ENCODE measurements at places on chromosomes 3 and 15.

DNA sequence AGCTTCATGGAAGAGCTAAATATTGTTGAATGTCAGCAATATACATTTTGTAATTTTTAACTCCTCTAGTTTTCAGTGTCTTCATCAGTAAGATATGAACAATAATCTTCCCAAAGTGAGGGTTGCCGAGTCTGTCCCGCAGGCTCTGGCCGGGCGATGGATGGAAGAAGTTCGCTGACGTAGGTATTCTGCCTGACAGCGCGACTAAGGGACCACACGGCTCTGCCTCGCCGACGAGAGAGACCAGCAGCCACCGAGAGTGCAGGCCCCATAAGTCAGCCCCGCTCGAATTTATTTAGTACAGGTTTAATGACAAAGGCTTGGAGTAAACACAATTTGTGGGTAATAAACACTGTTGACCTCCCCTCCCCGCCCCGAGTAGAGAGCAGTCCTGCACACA lies 427.4 kb upstream of the NECTIN3 start:
- DNase-seq: no peak

DNA sequence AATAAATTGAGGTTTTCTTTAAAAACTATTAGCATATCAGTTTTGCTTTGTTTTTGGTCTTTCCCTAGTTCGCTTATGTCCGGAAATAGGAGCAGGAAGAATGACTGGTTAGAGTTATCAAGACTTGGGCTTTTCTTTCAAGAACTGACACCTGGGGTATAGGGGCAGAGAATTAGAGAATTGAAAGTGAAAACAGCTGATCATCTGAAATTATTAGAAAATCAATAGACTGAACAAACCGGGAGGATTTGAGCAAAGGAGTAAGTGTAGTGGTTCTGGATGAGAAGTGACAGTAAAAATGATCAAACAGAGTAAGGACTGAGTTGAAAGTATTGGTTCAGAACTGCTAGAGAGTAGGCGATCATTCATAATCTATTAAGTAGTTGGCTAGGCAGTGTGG lies 6.0 kb downstream of the MINDY2 start:
- no peak for DNase-seq

DNA sequence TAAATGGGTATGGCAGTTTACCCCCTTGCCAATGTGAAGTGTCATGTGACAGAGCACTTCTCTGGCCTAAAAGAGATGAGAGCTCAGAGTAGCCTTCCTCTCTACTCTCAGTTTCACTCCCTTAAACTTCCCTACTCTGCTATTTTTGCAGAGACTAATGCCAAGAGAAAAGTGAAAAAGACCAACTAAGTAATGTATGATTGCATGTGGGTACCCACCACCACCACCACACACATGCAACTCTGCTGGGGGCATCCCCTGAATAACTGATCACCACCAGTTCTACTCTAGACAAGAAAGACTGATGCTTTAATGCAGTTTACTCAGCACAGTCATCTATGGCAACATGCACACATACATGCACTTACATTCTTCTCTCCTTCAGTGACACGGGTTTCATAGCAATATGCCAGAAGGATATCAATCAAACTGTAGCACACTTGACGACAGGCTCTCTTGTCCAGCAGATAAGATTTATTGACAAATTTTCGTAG lies 31.3 kb downstream of the SHQ1 start:
- DNase-seq: no peak

- DNase-seq: no peak
Measured at GRCh38 chr3:62496503-62496902, 123.2 kb upstream of the FEZF2 start.

GRCh38 chr3:126450744-126451143 lies 24.9 kb downstream of the ZXDC start:
- no peak for DNase-seq

DNA sequence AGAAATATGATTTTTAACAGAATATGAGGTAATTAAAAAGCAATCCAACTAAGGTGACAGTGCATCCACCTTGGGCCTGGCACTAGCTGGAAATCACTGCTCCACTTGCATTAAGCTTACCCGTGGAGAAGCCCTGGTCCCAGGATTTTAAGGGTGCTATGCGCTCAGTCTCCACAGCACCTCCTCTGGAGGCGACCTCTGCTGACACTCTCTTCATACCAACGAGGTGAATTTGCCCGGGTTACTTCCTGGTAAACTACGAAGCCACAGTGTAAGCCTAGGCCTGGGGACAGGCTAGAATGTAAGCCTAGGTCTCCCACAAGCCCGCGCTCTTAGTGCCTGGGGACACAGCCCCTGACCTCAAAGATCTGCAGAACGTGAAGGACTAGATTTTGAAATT lies 793 bp downstream of the APOD start:
- peak; percentile 54 for DNase-seq

DNA sequence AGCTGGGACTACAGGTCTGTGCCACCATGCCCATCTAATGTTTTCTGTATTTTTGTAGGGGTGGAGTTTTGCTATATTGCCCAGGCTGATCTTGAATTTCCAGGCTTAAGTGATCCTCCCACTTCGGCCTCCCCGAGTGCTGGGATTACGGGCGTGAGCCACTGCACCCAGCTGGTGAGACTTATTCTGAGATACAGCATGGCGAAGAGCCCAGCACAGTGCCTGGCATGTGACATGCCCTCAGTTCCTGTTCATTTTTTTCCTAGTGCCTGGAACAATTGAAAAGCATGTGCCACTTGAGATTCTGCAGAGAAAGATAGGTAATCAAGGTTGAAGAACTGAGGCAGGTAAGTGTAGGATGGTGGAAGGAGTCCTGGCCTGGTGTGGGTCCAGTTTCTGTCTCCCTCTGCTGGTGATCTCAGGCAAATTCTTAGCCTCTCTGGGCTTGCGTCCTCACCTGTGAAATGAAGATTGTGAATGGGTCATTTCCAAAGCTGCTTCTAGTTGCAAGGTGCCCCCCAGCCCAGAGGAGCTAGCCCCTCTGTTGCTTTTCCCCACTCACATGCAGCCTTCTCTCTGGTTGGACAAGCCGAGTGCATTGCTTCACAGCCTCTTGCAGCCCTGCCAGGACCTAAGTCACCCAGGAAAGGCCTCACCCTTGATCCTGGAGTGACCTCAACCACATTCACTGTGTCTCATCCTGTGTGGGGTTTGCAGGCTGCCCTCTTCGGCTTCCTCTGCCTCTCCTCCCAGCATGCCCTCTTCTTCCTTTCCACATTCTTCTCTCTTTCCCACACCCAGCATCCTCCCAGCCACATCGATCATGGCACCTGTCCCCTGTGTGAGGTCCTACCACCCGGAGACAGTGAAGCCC lies 4.3 kb upstream of the RHCG start:
- peak; percentile 47 for DNase-seq

DNA sequence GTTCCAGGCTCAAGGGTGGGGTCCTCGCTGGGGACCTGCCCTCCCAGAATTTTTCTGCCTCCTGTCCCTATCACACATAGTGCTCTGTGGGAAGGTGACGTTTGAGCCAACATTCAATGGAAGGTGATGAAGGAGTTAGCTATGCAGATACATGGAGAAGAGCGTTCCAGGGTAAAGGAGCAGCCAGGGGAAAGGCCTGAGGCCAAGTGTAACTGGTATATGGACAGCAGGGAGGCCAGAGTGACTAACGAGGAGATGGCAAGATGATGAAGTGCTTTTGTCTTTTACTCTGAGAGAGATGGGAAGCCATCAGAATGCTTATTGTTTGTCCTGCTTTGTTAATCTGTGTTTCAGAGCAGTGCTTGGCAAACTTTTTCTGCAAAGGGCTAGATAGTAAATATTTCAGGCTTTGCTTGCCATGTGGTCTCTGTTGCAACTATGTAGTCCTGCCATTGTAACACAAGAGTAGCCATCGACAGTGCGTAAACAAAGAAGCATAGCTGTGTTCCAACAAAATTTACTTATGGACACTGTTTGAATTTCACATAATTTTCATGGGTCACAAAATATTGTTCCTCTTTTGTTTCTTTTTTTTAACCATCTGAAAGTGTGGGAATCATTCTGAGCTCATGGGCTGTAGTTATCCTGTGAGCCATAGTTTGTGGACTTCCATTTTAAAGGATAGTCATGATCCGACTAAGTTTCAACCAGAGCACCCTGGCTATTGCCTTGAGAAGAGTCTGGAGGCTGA lies 25.8 kb upstream of the PIAS1 start:
- DNase-seq: no peak

GRCh38 chr15:78174401-78174800 lies 25.2 kb downstream of the IDH3A start:
- DNase-seq: no peak

DNA sequence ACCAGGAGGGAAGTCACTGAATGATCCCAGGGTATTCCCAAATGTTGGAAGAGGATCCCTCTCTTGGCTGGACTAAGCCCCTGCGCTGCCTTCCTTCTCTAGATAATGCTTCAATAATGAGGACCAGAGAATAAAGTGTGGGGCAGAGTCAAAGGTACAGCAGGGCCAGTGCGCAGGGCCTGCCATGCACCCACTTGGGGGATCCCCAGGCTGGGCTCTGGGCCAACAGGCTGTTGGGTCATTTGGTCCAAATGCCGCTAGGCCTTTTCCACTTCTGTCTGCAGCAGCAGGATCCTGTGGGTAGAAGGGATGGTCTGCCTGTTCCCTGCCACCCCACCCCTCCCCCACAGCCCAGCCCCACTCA lies 5.7 kb upstream of the CLK3 start:
- no peak for DNase-seq

GRCh38 chr3:112681822-112682325 lies 40.9 kb upstream of the CCDC80 start:
- DNase-seq: no peak

DNA sequence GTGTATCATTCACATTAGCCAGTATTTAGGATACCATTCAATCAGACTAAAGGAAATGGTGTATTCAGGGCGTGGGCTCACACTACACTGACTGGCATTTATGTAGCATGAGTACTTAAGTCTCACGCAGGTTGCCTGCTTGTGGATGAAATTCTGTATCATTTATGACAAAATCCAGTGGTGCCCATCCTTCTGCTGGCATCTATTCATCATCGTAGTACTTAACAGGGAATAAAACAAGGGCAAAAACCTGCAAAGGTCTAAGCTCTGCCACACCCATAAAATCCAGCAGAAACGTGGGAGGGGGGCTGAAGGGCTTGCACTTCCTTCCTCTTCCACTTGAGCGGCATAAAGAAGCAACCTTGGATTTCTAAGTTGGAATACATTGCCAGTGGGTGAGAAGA lies 2.7 kb downstream of the GAP43 start:
- no peak for DNase-seq

- no peak for DNase-seq
Measured at GRCh38 chr3:197807969-197808587, 17.0 kb downstream of the LRCH3 start.

DNA sequence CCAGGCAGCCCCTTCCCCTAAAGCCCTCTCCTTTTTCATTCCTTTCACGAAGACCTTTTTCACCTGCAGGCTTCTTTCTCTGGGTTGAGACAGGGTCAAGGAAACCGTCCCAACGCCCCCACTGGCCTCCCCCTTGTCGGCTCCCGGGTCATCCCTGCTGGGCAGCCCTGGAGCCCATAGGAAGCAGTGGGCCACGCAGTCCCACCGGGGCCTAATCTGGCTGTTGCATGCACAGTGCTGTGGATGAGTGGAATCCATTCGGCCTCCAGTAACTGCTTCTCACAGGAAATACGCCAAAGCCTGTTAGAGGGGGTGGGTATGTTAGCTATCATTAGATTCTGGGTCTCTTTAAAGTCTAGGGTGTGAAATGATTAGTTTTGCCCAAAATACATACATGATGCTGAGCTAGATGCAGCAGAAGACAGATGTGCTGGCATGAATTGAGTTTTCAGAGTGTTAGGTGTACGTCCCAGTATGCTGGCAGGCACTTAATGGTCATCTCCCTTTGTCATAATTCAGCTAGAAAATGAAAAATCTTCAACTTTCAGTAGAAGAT lies 16.6 kb downstream of the LYSMD4 start:
- no peak for DNase-seq

GRCh38 chr3:11195721-11196332 lies 41.5 kb downstream of the HRH1 start:
- no peak for DNase-seq

DNA sequence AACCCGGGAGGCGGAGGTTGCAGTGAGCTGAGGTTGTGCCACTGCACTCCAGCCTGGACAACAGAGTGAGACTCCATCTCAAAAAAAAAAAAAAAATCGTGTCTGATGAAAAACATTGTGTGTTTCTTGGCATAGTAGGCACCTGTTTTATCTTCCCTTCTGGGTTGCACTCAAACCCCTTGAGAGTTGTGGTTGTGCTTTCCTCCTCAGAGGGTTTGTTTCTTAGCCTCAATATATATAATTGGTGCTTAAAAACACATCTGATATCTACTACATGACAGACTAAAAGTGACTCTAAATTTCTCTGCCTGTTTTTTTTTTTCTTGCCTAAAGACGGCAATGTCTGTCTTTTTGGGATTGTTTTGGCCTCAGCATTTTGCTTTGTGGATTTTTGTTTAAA lies 7.6 kb downstream of the NR1D2 start:
- DNase-seq: no peak

DNA sequence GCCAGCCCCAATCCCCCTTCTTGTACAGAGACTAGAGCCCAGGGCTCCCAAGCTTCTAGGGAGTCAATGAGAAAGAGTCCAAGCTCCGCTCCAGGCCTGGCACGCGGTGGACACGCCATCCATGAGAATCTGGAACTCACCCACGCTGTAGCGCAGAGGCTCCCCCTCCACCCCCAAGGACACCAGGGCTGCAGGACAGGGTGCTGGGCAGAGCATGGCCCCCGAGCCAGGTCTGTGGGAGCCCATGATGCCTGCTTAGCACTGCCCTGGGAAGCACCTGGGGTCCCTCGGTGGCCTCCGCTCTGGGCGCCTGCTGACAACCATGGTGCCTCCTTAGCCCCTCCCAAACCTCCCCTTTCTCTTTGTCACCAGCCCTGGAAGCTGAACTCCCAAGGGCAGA lies 28.5 kb downstream of the ACSBG1 start:
- DNase-seq: no peak

- DNase-seq: no peak
Measured at GRCh38 chr3:26560081-26560480, 62.5 kb upstream of the LRRC3B start.

DNA sequence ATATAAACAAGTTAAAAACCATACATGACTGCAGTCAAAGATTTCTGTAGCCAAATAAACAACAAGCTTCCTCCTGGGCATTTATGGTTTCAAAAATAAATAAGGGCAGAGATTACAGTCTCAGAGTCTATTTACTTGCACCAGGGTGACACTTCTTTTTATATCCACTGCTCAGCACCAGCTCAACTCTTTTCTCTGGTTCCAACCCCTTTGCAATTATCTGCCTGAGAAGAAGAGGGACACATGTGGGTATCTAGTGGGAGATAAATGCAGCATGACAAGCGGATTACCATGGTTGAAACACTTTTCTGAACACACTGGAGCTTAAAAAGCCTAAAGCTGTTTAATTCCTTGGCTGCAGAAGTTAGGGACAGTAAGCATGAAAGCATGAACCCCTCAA lies 311.5 kb downstream of the CNTN3 start:
- DNase-seq: no peak

GRCh38 chr3:64293121-64293520 lies 67.9 kb upstream of the PRICKLE2 start:
- DNase-seq: no peak

GRCh38 chr3:38136393-38136776 lies 542 bp downstream of the ACAA1 start:
- DNase-seq: no peak

GRCh38 chr3:127182848-127183714 lies 9.8 kb upstream of the PRR23E start:
- DNase-seq: no peak
